WTC11 (cell line): ENCODE measurements at places on chromosomes 6 and 20. TPM values are rescaled to one million over a fixed set of nuclear protein-coding genes. Genes with fewer than 3 reads are reported as not detected.
A peak's percentile ranks its signal among the peaks of the same experiment; 100 is the strongest.

DNA sequence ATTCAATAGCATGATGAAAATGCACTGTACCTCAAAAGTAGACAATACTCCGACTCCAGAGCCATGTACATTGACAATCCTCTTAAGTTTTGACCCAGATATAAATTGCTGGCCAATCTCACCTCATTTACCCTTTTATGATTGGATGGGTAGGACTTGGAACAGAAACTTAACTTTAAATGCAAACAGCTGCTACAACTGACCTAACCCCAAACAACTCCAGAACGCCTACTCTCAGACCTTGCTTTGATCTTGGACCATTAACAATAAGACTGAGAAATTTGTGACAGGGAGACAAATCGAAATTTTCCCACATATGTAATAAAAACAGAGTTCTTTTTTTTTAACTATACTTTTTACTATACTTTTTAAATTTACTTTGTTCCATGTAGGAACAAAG, 200.5 kb upstream of the MCHR2 start:
- H3K4me3 ChIP-seq: no peak overlapping the region
- H3K27me3 ChIP-seq: no peaks in the 10 kb centered on the region
- no peak for DNase-seq
- H3K4me1 ChIP-seq: peaks cover 8% of the 10 kb centered on the region
- H3K36me3 ChIP-seq: peaks cover 3% of the 10 kb centered on the region

DNA sequence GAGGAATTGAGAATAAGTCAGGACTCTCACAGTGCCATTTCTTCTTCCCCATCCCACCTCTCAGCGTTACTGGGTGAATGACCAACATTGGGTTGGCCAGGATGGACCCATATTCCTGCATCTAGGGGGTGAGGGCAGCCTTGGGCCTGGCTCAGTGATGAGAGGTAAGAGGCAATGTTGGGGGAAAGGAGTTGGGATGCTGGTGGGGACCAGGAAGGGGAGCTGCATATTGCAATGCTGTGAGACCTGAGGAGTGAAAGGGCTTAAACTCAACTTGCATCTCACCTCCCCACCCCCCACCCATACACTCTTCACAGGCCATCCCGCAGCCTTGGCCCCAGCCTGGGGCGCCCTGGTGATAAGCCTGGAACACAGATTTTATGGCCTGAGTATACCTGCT, 1.3 kb downstream of the PRSS16 start:
- no peaks in the 10 kb centered on the region for H3K36me3 ChIP-seq
- no peak overlapping the region for H3K4me3 ChIP-seq
- no peak for DNase-seq
- H3K4me1 ChIP-seq: peaks cover 10% of the 10 kb centered on the region

GRCh38 chr6:6006006-6006427, 708 bp downstream of the NRN1 start:
- H3K27me3 ChIP-seq: peaks cover 91% of the 10 kb centered on the region
- DNase-seq: no peak
- peaks cover 52% of the 10 kb centered on the region for H3K4me1 ChIP-seq
- H3K4me3 ChIP-seq: peak overlapping the region; percentile 78

DNA sequence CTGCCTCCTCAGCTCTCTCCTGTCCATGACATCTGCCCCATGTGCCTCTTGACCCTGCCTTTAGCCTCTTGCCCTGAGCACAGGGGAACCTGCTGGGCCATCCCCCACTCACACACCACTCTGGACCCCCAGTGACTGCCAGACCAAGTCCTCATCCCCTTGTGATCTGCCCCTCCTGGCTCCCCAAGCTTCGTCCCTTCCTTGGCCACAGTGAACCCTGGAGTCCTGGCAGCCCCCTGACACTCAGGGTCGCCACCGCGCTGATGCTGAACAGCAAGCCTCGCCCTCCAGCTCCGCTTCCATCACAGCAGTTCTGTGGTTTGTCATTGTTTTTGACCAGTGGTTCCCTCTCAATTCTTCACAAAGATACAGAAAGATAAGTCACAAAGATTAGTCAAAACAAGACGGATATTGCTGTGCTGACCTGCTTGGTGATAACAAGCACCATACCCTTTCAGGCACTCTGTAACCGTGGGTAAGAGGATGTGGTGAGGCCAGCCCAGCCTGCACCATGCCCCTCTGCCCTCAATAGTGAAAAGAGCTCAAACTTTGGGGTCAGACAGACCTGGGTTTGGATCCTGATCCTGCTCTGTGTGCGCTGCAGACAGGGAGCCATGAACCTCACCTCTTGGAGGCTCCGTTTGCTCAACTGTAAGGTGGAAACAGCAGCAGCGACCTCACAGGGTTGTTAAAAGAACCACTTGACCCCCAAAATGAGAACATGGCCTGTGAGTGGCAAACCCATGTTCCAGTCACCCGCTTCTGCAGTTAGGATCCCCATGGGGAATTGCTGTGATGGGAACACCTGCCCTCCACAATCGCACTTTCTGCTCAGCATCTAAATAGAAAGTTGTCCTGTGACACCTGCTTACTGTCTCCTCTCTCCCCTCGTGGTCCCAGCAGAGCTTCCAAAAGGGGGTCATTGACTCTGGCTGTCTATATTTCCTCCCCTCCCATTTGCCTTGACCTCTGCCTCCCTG, 114.5 kb downstream of the TOX2 start:
- H3K27ac ChIP-seq: peak overlapping the region; percentile 12; the same call in 1 of the 2 replicates
- H3K4me3 ChIP-seq: no peak overlapping the region
- peaks cover 15% of the 10 kb centered on the region for H3K4me1 ChIP-seq
- no peaks in the 10 kb centered on the region for H3K27me3 ChIP-seq
- no peak for DNase-seq

Gene TGM3
- 0.07 to 0.11 TPM in 2 of 3 replicates, not detected in the other for total RNA-seq

DNA sequence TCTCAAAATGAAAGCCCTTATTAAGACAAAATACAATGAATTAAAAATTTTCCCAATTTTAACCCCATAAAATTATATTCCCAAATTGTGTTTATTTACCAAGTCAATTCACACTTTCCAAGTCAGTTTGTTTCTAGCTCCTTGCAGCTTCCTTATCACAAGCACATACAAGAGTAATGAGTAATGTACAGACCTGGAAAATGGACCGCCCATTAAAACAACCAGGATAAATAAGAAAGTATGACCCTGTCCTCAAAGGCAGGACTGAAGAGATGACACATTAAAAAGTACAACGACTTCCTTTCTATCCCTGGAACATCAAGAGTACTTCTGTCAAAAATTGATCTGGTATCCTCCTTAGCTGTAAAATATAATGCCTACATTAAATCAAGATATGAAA, 47.1 kb upstream of the TMX4 start:
- no peaks in the 10 kb centered on the region for H3K36me3 ChIP-seq
- DNase-seq: no peak
- H3K4me3 ChIP-seq: no peak overlapping the region
- no peaks in the 10 kb centered on the region for H3K27me3 ChIP-seq

GRCh38 chr6:91634791-91635190, 1047.9 kb upstream of the MAP3K7 start:
- peaks cover 31% of the 10 kb centered on the region for H3K4me1 ChIP-seq
- no peak overlapping the region for H3K4me3 ChIP-seq
- H3K36me3 ChIP-seq: no peaks in the 10 kb centered on the region
- DNase-seq: no peak

- peaks cover 4% of the 10 kb centered on the region; the same call in 1 of the 2 replicates for H3K36me3 ChIP-seq
- H3K27me3 ChIP-seq: no peaks in the 10 kb centered on the region; the same call in 1 of the 2 replicates
- peak overlapping the region; percentile 91 for H3K4me3 ChIP-seq
- H3K27ac ChIP-seq: peak overlapping the region; percentile 98
These were observed 5.3 kb upstream of the HSPA1B start for GRCh38 chr6:31822036-31822821.

- DNase-seq: no peak
- no peaks in the 10 kb centered on the region for H3K27me3 ChIP-seq
- no peak overlapping the region for H3K27ac ChIP-seq
- no peak overlapping the region for H3K4me3 ChIP-seq
- H3K4me1 ChIP-seq: peaks cover 29% of the 10 kb centered on the region
These were observed 189.5 kb upstream of the TENT5A start for GRCh38 chr6:81942067-81942370.

DNA sequence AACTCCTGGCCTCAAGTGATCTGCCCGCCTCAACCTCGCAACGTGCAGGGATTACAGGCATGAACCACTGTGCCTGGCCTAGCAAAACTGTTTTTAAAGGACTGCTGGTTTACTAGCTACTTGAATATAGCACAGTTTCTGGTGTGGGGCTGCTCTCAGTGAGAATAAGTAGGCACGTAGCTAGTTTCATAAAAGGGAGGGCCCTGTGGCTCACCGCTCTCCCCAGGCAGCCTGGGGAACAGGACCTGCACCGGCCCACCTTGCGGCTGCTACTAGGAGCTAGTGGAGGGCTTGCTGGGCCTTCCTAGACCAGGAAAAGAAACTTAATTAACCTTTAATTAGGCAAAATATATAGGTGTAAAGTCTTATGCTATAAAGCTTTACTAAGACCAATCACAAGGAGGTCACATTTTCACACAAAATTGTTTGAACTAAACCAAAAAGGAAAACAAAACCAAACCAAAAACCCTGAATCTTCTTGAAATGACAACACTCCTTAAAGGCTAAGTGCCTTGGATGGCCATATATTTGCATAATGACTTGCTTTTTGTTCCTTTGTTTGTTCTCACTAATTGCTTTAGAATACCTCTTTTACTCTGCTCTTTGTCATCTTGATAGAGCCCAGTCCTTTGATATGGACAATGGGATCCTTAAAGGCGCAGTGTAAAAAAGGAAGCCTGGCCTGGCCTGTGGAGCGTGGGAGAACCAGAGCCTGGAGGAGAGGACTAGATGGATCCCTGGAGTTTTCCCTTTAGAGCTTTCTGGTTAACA, 69.5 kb upstream of the SAMD5 start:
- peak overlapping the region; percentile 24; the same call in 1 of the 2 replicates for H3K4me3 ChIP-seq
- H3K4me1 ChIP-seq: peaks cover 26% of the 10 kb centered on the region
- peak overlapping the region; percentile 58; the same call in 1 of the 2 replicates for H3K27ac ChIP-seq
- H3K36me3 ChIP-seq: peaks cover 3% of the 10 kb centered on the region; the same call in 1 of the 2 replicates
- H3K27me3 ChIP-seq: peaks cover 100% of the 10 kb centered on the region

Gene FAM83C
- not detected in 3 replicates for total RNA-seq

- no peaks in the 10 kb centered on the region for H3K27me3 ChIP-seq
- H3K27ac ChIP-seq: no peak overlapping the region
- H3K36me3 ChIP-seq: peaks cover 4% of the 10 kb centered on the region
- no peaks in the 10 kb centered on the region for H3K4me1 ChIP-seq
These were observed 100.0 kb downstream of the RWDD2A start for GRCh38 chr6:83292900-83293843.

Gene PNPLA1
- not detected in 3 replicates for total RNA-seq

DNA sequence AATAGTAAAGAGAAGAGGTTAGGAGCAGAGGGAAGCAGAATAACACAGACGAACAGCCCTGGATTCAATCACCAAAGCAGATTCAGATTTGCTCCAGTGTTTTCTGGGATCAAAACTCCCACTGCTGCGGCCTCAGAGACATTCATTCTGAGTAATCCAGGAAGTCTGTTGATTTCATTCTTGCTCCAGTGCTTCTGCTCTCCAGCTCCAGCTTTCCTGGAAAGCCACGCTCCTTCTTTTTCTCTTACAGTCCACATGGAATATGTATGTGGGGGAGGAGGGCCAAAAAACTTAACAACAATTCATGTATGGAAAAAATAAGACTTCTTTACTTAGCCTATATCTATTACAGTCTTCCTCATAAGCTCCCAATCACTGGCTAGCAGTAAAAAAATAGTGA, 26.4 kb upstream of the UST start:
- H3K27ac ChIP-seq: no peak overlapping the region
- no peaks in the 10 kb centered on the region; the same call in none of the 2 replicates for H3K27me3 ChIP-seq
- no peak overlapping the region for H3K4me3 ChIP-seq
- no peak for DNase-seq

DNA sequence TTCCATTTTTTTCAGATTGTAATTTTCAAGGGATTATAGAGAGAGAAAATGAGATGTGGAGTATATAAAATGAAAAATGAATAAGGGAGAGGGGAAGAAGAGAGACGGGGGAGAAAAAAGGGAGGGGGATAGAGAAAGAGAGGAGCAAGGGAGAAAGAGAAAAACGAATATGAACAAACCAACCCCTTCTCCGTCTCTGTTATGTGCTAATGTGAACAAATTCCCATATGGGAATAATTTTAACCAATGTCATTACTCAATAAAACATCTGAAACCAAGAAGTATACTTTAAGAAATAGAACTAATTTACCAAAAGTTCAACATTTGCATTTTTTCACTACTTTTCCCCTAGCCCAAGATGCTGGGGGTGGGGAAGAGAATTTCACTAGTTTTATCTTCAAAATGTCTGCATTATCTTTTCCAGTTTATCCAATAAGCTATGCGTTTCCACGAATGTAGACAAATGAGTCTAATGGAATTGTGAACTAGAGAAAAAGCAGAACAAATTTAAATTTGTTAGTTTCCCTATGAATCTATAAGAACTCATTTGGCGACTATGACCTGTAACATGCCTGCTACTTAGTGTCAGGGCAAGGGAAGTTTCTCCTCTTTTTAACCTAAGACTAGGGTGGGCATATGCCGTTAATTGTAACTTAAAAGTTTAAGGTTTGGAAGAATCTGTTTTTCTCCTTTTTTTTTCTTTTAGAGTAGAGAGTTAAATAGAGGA, 286.3 kb downstream of the BTBD9 start:
- H3K27ac ChIP-seq: no peak overlapping the region
- H3K4me1 ChIP-seq: peaks cover 13% of the 10 kb centered on the region
- H3K36me3 ChIP-seq: no peaks in the 10 kb centered on the region
- no peak overlapping the region for H3K4me3 ChIP-seq
- no peaks in the 10 kb centered on the region for H3K27me3 ChIP-seq

Gene SLC12A5
- 6.6 to 8.5 TPM (median 7.2 TPM) in 3 replicates for total RNA-seq

- peaks cover 20% of the 10 kb centered on the region for H3K36me3 ChIP-seq
- H3K27ac ChIP-seq: no peak overlapping the region
- H3K4me3 ChIP-seq: peak overlapping the region; percentile 62
- peaks cover 21% of the 10 kb centered on the region for H3K4me1 ChIP-seq
These were observed 25.4 kb downstream of the TTLL2 start for GRCh38 chr6:167350275-167350696.

Gene GMPR
- total RNA-seq: 2.2 to 2.8 TPM (median 2.4 TPM) in 3 replicates

GRCh38 chr6:34526241-34526972, 29.7 kb downstream of the SPDEF start:
- no peaks in the 10 kb centered on the region for H3K27me3 ChIP-seq
- DNase-seq: no peak
- peaks cover 20% of the 10 kb centered on the region for H3K4me1 ChIP-seq
- no peak overlapping the region for H3K27ac ChIP-seq
- peak overlapping the region; percentile 47 for H3K4me3 ChIP-seq
- H3K36me3 ChIP-seq: no peaks in the 10 kb centered on the region

Gene STX11
- 0.17 to 0.30 TPM (median 0.27 TPM) in 3 replicates for total RNA-seq

- H3K27ac ChIP-seq: no peak overlapping the region
- H3K4me1 ChIP-seq: peaks cover 6% of the 10 kb centered on the region; the same call in 1 of the 2 replicates
- H3K4me3 ChIP-seq: peak overlapping the region; percentile 98
- H3K36me3 ChIP-seq: no peaks in the 10 kb centered on the region
These were observed 122.6 kb downstream of the GPX5 start for GRCh38 chr6:28648035-28648877.

Gene KIZ
- 39.6 to 43.6 TPM (median 41.8 TPM) in 3 replicates for total RNA-seq

DNA sequence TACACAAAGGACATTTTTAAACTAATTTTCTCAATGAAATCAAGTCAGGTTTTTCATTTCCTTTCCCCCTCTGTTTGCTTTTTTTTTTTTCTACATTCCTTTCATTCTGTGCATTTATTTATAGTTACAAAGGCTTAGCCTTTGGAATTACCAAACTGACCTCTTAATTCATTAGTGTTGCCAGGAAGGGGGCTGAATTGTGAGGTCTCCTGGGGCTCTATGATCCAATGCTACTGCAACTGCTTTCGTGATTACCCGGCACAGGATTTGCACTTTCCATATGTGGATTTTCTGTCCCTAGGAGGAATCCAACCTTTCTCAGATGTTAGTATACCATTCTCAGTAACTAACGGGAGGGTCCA, 35.3 kb downstream of the NEDD9 start:
- H3K36me3 ChIP-seq: peaks cover 22% of the 10 kb centered on the region
- H3K4me3 ChIP-seq: peak overlapping the region; percentile 32
- DNase-seq: no peak
- peak overlapping the region; percentile 92 for H3K27ac ChIP-seq
- H3K4me1 ChIP-seq: peaks cover 71% of the 10 kb centered on the region
